ENCODE measurements at places on chromosomes 11 and 22.
A peak's percentile ranks its signal among the peaks of the same experiment; 100 is the strongest.

GRCh38 chr11:119791701-119792151, 62.7 kb upstream of the NECTIN1 start:
- peak; percentile 23 for DNase-seq

DNA sequence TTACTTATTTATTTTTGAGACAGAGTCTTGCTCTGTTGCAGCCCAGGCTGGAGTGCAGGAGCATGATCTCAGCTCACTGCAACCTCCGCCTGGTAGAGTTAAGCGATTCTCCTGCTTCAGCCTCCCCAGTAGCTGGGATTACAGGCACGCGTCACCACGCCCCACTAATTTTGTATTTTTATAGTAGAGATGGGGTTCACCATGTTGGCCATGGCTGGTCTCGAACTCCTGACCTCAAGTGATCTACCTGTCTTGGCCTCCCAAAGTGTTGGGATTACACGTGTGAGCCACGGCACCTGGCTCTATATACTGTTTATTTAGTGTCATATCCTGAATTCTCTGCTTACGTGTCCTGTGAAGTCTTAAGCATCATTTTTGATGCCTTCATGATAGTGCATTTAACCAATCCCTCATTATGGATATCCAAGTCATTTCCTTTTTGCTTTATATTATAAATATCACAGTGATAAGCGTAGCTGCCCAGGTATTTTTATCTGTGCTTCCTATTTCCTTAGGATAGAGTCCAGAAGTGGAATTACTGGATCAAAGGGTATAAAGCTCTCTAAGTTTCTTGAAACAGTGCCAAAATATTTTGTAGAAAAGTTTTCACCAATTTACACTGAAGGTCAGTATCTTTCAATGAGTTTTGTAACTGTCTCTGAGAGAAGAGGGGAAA, 871 bp upstream of the SIDT2 start:
- no peak for DNase-seq

- no peak for DNase-seq
These were observed 2.3 kb upstream of the FGF19 start for GRCh38 chr11:69705901-69706787.

GRCh38 chr11:9169595-9170295, 78.3 kb upstream of the SCUBE2 start:
- no peak for DNase-seq

DNA sequence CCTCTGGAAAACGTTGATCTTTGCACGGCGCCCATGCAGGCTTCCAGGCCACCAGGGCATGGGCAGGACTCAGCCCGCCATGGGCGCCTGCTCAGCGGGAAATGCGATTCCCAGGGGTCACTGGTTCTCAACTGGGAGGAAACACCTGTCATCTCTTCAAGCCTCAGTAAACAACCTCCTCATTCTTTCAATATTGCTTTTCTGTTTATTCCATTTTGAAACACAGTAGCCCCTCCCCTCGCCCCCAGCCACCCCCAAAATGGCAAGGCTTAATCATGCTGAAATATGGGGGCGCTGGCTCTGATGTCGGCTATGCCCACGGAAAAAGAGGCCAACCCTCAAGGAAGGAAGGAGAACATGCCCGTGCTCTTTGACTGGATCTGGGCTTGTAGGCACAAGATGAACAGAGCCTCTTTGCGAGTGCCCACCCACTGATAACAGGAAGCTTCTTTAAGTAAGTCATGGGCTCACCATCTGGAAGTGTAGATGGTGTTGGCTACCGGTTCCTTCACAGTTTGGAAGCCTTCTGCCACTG, 594 bp upstream of the POU2AF1 start:
- no peak for DNase-seq

DNA sequence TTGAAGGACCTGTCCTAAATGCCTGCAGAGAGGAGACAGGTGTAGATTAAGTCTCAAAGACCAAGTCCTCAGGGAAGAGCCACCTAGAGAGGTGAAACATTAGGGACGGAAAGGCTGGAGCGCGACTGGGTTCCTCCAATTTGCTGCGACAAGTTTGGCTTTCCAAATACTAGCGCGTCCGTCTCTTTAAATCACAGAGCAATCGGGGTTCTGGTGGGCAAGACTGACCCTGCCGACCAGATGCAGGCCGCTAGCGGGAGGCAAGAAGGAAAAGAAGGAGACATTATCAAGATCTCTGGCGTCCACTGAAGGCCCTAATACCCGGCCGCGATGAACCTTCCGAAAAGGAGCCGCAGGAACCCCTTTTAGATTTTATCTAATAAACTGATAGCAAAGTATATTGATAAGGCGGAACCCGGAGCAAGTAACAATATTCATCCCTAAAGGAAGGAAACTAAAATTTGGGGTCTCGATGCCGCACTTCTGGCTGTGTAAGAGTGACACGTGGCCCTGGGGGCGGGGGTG, 128.2 kb upstream of the C11orf58 start:
- DNase-seq = no peak

DNA sequence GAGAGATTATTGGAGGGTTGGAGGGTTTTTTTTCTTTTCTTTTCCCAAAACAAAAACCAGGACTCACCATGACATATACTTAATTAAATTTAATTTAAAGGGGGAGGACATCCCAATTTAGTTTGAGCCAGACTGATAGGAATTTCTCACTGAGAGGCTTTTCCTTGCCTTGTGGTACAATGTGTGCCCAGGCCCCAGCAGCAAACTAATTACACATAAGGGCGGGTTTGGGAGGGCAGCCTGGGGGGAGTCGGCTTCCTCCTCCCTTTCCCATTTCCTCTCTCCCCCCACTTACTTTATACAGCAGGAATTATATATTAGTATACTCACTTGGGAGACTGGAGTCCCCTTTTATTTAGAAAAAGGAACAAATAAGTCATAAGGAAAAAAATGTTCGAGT, 2.9 kb downstream of the TEAD1 start:
- no peak for DNase-seq

DNA sequence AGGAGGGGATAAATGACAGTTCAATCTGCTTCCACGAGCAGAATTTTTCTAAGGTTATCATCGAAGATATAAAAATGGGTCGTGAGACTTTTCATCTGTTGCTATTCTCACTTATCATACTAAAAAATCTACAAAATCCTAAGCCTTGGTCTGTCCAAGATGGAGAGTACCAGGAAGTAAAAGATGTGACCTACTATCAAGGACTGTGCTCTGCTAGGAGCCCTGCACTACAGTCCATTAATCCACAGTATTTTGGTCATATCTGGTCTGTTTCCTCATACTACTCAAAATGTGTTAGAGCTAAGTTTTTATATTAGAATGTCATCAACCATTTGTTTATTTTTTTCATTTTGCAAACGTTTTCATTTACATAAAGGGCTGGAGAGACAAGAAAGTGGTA, 79.4 kb downstream of the DDIAS start:
- DNase-seq = no peak

GRCh38 chr11:77705876-77706579, 68.4 kb upstream of the CLNS1A start:
- no peak for DNase-seq

- DNase-seq = no peak
These were observed 44.8 kb downstream of the SLN start for GRCh38 chr11:107666911-107667613.

GRCh38 chr22:47198801-47199251, 436.4 kb downstream of the TBC1D22A start:
- DNase-seq = no peak

DNA sequence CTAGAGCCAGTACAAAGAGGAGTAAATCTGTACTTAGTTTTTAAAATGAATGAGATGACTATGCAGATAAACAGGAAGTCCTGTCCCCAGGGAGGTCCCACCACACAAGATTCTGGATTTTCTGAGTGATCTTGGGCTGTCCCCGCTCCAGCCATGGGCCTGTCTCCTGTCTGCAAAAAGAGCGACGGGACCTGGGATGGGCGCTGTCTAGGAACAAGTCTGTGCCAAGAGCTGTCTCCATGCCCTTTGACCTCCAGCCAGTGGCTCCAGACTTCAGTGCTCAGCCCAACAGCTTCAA, 6.0 kb downstream of the CSNK1E start:
- no peak for DNase-seq

- DNase-seq = no peak
These were observed 134.6 kb upstream of the RCN1 start for GRCh38 chr11:31956310-31956709.

- no peak for DNase-seq
These were observed 44.1 kb downstream of the RSF1 start for GRCh38 chr11:77776455-77776854.

GRCh38 chr11:26632691-26633159, 60.7 kb upstream of the MUC15 start:
- no peak for DNase-seq

- DNase-seq = no peak
These were observed 44.5 kb downstream of the ZNF280B start for GRCh38 chr22:22463855-22464540.

DNA sequence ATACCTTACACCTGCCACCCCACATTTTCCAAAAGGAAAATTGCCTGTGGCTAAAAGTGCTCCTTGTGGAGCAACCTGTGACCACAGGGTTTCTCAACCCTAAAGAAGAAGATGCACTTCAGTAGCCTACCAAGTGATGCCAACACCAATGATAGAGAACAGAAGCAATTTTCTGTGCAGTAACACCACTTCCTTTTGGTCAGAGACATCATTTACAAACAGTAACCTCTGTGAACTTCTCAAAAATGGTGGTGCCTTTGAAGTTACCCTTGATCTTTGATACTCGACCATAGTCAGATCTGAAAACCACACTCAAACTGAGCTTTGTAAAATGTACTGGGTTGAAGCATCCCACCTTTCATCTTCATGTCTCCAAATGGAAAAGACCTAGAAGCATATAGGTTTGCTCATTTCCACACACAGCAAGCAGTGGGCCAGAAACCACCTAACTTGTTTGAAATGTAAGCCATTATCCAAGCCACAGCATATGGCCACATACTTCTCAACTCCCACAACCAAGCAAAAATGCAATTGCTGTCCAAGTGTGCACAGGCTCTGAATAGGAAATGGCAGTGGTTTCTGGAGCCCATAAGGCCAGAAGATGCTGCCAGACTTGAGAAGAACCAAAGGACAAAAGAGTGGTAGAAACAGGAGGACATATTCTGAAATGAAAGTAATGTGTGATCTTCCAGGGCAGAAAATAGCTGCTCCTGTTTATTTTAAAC, 24.3 kb downstream of the MPPED2 start:
- DNase-seq = no peak

- DNase-seq = no peak
These were observed 933 bp downstream of the BRSK2 start for GRCh38 chr11:1390569-1391164.

GRCh38 chr11:134592391-134592990, 180.4 kb upstream of the B3GAT1 start:
- no peak for DNase-seq

DNA sequence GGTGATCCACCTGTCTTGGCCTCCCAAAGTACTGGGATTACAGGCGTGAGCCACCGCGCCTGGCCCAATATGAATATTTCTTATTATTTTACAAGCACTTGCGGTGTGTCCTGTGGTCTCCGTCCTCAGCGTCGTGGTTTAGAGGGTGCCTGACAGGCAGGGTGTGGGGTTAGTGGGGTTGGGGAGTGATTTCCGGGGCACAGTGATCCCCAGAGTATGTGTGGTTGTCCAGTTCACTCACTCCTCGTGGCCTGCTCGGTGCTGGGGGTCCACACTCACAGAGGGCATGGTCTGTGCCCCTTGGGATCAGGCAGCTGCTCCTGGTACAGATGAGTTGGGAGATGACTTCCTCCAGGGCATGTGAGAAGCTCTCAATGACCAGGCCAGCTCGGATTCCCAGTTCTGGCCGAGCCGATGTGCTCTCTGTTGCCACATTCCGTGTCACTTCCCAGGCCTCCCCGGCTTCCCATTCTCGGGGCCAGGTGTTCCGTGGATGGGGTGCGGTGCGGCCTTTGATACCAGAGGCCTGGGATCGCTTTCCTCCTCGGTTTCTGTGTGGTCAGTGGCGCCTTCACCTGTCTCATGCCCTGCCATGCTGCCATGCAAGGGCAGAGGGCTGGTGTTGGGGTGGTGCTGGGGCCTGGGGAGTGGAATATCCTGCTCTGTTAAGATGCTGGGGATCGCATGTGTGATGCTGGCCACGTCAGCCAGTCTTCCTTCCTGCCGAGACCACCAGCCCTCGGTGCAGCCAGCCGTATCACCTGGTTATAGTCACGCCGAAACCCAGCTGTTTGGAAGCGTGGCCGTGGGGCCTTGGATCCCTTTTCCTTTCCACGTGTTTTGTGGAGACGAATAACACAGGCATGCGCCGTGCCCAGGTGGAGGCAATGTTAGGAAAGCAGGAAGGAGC, 39.6 kb downstream of the PARVB start:
- no peak for DNase-seq

- no peak for DNase-seq
These were observed 19.7 kb downstream of the MYO7A start for GRCh38 chr11:77147668-77148321.

DNA sequence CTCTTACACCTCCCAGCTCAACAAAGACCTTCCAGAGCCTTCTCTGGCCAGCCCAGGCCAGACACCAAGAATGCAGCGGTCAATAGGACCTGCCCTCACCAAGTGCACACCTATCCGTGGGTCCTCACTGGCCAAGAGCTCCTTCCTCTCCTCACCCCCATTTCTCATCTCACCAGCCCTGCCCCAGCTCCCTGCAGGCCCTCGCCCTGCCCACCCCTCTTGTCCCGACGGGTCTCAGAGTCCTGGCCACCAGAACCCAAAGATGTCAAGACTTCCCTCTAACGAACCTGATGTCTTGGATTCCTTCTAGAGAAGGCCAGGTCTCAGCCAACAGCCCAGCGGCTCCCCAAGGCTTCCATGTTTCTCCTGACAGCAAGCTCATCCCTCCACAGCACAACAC, 43.6 kb downstream of the IGF2 start:
- DNase-seq = no peak

DNA sequence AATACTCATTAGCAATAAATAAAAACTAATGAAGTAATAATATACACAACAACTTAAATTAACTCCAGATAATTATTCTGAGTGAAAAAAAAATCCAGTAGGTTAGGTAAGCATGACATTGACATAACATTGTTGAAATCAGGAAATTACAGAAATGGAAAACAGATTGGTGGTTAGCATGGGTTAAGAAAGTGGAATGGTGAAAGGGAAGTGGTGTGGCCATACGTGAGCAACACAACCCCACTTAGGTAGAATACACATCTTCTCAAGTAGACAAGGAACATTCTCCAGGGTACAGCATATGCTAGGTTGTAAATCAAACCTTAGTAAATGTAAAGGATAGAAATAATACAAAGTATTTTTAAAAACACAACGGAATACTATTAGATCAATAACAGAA, 30.2 kb upstream of the CLTCL1 start:
- DNase-seq = no peak

All from skeletal muscle cell (primary cell).